ENCODE measurements at places on chromosomes 13 and 19.

- DNase-seq: no peak
These were observed 4.7 kb upstream of the ZNF611 start for GRCh38 chr19:52739576-52739975.

GRCh38 chr19:7628589-7629311 is 595 bp downstream of the XAB2 start:
- no peak for DNase-seq

DNA sequence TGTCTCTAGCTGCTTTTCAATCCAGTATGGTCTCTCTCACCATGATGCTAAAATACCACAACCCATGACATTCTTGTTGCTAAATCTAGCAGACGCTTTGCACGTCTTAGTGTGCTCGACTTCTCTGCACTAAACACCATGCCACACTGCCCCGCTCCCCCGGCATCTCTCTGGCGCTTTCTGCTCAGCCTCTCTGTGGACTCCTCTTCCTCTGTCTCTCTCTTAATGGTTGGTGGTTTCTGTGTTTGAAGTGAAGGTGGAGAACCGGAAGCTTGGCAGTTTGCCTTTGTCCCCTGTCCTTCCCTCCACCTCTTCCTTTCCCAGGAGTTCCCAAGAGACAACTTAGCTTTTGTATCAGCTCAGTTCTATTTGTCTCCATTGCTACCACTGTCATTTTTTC is 8.8 kb downstream of the ERCC5 start:
- DNase-seq: no peak

- DNase-seq: no peak
These were observed 25.1 kb downstream of the LNX2 start for GRCh38 chr13:27595055-27595811.

DNA sequence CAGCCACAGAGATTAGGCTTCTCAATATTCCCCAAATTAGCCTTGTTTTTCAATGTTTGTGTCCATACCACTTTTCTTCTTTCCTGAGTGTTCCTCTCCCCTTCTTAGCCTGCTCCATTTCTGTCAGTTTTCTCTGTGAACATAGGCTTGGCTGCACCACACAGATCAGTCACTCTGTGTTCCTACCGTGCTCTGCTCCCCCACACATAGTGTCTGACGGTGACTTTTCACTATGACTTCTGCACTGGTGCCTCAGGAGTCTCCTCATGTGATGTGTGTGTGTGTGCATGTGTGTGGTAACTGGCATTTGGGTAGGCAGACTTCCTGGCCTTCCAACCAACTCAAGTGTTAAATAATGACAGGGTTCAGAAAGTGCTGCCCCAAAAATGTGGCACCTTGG is 47.9 kb upstream of the MYCBP2 start:
- no peak for DNase-seq

DNA sequence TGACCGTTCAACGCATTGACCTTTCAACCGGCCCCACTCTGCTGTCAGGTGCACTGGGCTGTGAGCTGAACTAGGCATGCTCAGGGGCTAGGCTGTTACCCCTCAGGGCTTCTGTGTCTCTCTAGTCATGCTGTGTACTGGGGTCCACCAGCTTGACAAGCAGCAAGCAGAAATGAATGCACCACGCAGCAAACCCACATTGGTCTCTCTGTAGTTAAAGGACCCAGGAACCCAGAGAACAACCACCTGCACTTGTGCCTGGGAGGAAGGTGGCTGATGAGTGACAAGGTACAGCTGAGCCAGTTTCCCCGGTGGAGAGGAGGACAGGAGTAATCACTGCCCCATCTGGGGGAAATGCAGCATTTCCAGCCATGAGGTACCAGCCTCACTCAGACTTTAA is 159.9 kb downstream of the USP12 start:
- no peak for DNase-seq

DNA sequence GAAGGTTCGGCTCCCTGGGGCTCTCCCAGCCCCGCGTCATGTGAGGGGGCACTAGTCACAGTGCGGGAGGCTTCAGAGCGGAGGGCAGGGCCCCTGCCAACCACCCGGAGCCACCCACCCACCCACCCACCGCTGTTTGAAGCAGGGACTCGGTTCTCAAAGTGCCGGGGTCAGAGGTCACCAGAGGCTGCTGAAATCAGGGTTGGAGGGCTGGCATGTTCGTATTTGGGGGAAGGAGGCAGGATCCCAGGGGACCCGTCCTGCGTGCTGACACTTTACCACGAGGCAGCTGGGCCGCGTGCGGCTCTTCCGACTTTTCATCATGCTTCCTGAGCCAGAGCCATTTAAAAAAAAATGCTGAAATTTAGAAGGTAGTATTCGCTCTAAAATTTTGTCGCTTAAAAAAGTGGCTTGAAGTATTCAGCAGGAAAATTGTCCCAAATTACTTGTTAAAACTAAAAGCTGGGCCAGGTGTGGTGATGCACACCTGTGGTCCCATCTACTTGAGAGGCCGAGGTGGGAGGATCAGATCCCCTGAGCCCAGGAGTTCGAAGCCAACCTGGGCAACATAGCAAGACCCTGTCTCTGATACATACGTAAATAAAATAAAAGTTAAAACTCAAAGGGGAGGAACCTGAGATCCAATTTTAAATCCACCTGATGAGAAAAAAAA is 21.2 kb downstream of the ATP11A start:
- DNase-seq: no peak

- no peak for DNase-seq
These were observed 4.8 kb downstream of the TSHZ3 start for GRCh38 chr19:31344403-31344802.

GRCh38 chr19:17441241-17442021 is 7.0 kb downstream of the TMEM221 start:
- DNase-seq: no peak

DNA sequence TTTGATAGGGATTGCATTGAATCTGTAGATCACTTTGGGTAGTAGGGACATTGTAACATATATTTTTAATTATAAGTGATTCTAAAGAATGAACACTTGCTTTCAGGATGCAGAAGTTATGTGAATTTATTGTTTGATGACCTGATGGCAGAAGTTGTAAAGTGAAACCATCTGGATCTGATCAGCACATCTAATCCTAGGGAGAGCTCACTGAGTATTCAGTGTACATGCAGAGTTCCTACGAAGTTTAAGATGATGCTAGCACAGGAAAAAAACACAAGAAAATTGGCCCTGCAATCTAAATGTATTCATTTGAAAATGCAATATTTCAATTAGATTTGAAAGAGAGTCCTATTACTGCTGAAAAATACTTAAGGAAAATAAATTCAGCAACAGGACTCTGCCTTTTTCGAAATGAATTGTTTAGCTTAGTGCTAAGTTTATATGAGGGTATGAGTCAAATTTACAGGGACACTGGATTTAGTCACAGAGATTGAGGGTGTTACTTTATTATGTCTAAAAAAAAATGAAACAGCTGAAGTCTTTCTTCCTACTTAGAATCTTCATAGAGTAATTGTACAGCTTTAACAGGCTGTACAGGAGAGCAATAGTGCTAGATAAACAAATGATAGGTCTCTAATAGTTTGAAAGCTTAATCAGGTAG is 385.7 kb downstream of the DCT start:
- DNase-seq: no peak

DNA sequence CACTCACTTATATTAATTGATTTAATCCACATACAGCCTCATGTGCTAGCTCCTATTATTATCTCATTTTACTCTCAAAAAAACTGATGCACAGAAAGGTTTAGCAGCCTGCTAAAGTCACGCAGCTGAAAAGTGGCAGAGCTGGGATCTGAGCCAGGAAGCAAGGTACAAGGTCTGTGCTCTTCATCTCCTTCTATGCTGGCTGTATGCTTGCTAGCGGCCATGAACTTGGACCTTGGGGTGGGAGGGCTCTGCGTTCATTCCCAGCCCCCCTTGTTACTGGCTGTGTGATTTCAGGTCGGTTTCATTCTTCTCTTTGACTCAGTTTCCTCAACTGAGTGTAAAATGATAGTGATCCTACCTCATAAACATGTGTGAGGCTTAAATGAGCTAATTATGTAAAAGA is 69.8 kb downstream of the ALOX5AP start:
- no peak for DNase-seq

DNA sequence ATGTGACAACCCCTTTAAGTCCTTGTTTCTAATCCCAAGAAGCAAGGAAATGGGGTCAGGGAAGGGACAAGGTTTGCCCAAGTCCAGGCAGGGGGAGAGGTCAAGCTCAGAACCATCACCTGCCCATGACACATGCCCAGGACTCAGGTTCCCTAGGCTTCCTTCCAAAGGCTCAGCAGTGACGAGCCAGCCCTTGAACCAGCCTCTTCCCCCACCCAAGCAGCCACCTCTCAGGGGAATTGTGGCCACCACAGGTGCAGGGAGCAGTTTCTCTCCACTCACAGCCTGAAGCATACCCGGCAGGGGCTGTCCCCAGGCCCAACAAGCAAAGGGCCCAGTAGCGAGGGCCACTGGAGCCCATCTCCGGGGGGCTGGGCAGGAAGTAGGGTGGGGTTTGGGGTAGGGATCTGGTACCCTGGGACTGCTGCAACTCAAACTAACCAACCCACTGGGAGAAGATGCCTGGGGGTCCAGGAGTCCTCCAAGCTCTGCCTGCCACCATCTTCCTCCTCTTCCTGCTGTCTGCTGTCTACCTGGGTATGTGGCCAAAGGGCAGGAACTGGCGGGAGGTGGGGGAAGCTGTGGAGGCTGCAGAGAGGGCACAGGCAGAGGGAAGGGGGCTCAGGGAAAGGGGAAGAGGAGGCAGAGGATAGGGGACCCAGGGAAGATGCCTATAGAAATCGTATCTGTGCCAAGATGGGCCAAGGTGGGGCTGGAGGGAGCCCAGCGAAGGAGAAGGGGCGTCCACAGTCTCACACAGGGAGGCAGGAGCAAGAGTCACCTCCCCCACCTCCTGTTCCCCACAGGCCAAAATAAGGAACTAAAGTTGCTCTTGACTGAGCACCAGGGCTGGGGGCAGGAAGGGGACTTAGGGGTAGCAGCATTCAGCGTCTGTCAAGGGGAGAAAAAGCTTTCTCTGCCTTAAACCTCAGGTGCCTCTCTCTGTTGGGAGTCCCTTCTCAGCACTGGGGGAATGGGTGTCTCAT is at the start of gene CD79A:
TSS of gene CD79A (plus strand) at position 433 of the 986 bp plus-strand sequence. CDS start at position 459, 26 bp downstream.
- no peak for DNase-seq

- no peak for DNase-seq
These were observed 57.1 kb upstream of the RANBP3 start for GRCh38 chr19:6035026-6035425.

GRCh38 chr13:43544011-43544410 is 242.8 kb downstream of the ENOX1 start:
- DNase-seq: no peak

DNA sequence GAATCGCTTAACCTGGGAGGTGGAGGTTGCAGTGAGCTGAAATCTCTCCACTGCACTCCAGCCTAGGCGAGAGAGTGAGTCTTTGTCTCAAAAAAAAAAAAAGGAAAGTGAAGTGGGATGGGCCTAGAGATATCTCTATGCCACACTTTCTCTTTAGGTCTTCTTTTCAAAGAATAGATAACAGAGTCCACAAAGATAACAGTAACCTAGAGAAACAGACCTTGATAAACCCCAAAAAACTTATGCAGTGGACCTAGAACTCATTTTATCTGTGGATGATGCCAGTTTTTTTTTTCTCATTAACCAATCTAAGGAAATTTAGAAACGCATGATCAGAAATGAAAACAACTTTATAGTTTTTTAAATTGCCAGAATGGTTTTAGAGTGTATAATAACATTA is 227.4 kb downstream of the LHFPL6 start:
- DNase-seq: no peak

DNA sequence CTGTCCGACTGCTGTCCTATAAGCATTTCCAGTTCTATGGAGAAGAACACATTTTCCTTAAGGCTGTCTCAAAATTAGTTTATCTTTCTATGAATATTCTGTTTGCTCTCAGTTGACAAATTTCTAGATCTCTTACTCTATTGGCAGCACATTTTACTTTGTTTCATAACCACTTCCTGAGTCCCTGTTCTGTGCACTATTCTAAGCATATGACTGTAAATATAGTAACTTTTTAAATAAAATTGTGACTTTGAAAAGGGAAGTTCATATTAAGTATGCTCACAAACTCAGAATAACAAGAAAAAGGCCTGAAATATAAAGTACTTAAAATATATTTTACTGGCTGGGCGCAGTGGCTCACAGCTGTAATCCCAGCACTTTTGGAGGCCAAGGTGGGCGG is 56.5 kb upstream of the HTR2A start:
- no peak for DNase-seq

DNA sequence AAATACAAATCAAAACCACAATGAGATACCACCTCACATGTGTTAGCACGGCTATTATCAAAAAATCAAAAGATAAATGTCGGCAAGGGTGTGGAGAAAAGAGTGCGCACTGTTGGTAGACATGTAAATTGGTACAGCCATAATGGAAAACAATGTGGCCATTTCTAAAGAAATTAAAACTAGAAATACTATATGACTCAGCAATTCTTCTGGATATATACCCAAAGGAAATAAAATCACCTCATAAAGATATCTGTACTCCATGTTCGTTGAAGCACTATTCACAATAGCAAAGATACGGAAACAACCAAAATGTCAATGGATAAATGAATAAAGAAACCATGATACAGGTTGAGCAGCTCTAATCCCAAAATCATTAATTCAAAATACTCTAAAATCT is 30.8 kb downstream of the VWA8 start:
- no peak for DNase-seq

- DNase-seq: no peak
These were observed 71.8 kb downstream of the PEPD start for GRCh38 chr19:33449799-33450198.
